A549 treated with CORT108297 at 1 μM for 4 hours (cell line): ENCODE measurements at places on chromosomes 13 and 19. TPM values are rescaled to one million over a fixed set of nuclear protein-coding genes. Genes with fewer than 3 reads are reported as not detected.

TEX29 gene
- total RNA-seq = 0.13 to 0.29 TPM in 2 of 5 replicates, not detected in the others

CD177 gene
- total RNA-seq = 0.07 to 0.16 TPM (median 0.10 TPM) in 5 replicates

MAMSTR gene
- total RNA-seq = 0.47 to 0.76 TPM (median 0.61 TPM) in 5 replicates

GIPC1 gene
- 81.2 to 135 TPM (median 130 TPM) in 5 replicates for total RNA-seq

JAK3 gene
- 0.22 to 0.43 TPM (median 0.30 TPM) in 5 replicates for total RNA-seq

IL17D gene
- total RNA-seq = 0.88 to 1.6 TPM (median 1.0 TPM) in 5 replicates

LINGO3 gene
- total RNA-seq = not detected in 5 replicates

PRRG2 gene
- 0.45 to 1.1 TPM (median 0.81 TPM) in 5 replicates for total RNA-seq

ICAM5 gene
- 0.47 to 1.3 TPM (median 1.0 TPM) in 5 replicates for total RNA-seq

CELF5 gene
- total RNA-seq = 0.35 to 0.92 TPM (median 0.47 TPM) in 5 replicates

RINL gene
- total RNA-seq = 2.2 to 3.1 TPM (median 2.8 TPM) in 5 replicates

ARHGEF1 gene
- total RNA-seq = 75.9 to 131 TPM (median 118 TPM) in 5 replicates

ZBTB32 gene
- 0.03 TPM in 1 of 5 replicates, not detected in the others for total RNA-seq

RHPN2 gene
- total RNA-seq = 44.7 to 59.8 TPM (median 55.8 TPM) in 5 replicates

SH2D3A gene
- 12.2 to 17.1 TPM (median 15.4 TPM) in 5 replicates for total RNA-seq

SOX1 gene
- total RNA-seq = not detected in 5 replicates

PRR22 gene
- total RNA-seq = 2.1 to 3.3 TPM (median 2.9 TPM) in 5 replicates

CNMD gene
- total RNA-seq = not detected in 5 replicates

LRRC4B gene
- 0.37 to 0.93 TPM (median 0.67 TPM) in 5 replicates for total RNA-seq

NUP58 gene
- total RNA-seq = 17.8 to 21.6 TPM (median 20.3 TPM) in 5 replicates

RNF113B gene
- total RNA-seq = not detected in 5 replicates

YIPF2 gene
- total RNA-seq = 18.1 to 21.5 TPM (median 20.6 TPM) in 5 replicates

OLFM2 gene
- total RNA-seq = 8.2 to 12.8 TPM (median 11.7 TPM) in 5 replicates

COMP gene
- 0.04 to 0.06 TPM (median 0.05 TPM) in 4 of 5 replicates, not detected in the other for total RNA-seq

FSD1 gene
- total RNA-seq = 7.2 to 9.2 TPM (median 8.3 TPM) in 5 replicates

TRPM4 gene
- total RNA-seq = 7.1 to 11.5 TPM (median 9.4 TPM) in 5 replicates

RANBP3 gene
- 41.3 to 46.3 TPM (median 42.2 TPM) in 5 replicates for total RNA-seq

PCSK4 gene
- 0.47 to 1.1 TPM (median 0.82 TPM) in 5 replicates for total RNA-seq

KLK8 gene
- total RNA-seq = not detected in 5 replicates

MAP4K1 gene
- total RNA-seq = 0.50 to 1.0 TPM (median 0.92 TPM) in 5 replicates

PRR36 gene
- total RNA-seq = 0.22 to 0.48 TPM (median 0.37 TPM) in 5 replicates

MTUS2 gene
- total RNA-seq = 0.01 to 0.02 TPM (median 0.01 TPM) in 5 replicates

LYPD5 gene
- 0.16 to 0.31 TPM (median 0.17 TPM) in 5 replicates for total RNA-seq

CGB2 gene
- 0.33 to 0.71 TPM (median 0.35 TPM) in 4 of 5 replicates, not detected in the other for total RNA-seq

SRRM5 gene
- total RNA-seq = 0.65 to 1.3 TPM (median 0.76 TPM) in 5 replicates

PCDH20 gene
- not detected in 5 replicates for total RNA-seq

SELENOV gene
- not detected in 5 replicates for total RNA-seq

KLK2 gene
- 0.08 to 0.17 TPM (median 0.15 TPM) in 3 of 5 replicates, not detected in the others for total RNA-seq

MIR17HG gene
- 0.83 to 2.1 TPM (median 1.6 TPM) in 5 replicates for total RNA-seq

AMER2 gene
- total RNA-seq = not detected in 5 replicates

PCDH17 gene
- 0.01 to 0.04 TPM (median 0.02 TPM) in 4 of 5 replicates, not detected in the other for total RNA-seq

CYP4F22 gene
- 0.06 to 0.09 TPM (median 0.08 TPM) in 5 replicates for total RNA-seq

ITGBL1 gene
- 1.4 to 1.8 TPM (median 1.8 TPM) in 5 replicates for total RNA-seq

PSG7 gene
- total RNA-seq = 0.04 to 0.07 TPM (median 0.05 TPM) in 3 of 5 replicates, not detected in the others

CACTIN gene
- 13.1 to 19.8 TPM (median 19.3 TPM) in 5 replicates for total RNA-seq

PRODH2 gene
- 0.22 to 0.36 TPM (median 0.24 TPM) in 4 of 5 replicates, not detected in the other for total RNA-seq

CA11 gene
- 9.4 to 11.1 TPM (median 11.0 TPM) in 5 replicates for total RNA-seq

RNF225 gene
- total RNA-seq = 0.08 to 0.25 TPM (median 0.17 TPM) in 4 of 5 replicates, not detected in the other

KCTD4 gene
- not detected in 5 replicates for total RNA-seq

KLK12 gene
- total RNA-seq = not detected in 5 replicates
